ENCODE measurements at places on chromosomes 1 and 21.

DNA sequence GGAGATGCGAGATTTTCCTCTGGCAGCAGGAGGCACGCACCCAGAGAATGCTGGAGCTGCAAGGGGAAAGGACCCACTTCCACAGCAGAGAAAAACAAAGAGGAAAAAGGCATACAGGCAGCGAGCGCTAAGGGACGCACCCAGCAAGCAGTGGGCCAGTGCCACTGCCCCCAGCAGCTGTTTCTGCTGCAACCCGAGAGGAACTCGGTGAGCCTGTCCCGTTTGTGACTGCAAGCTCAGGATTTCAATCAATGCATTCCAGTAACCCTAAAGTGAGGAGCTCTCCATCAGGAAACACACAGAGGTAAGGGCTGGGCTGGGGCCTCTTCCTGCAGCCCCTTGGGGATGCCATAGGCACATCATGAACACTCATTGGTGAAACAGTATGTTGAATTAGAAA, 58.7 kb downstream of the ACP6 start:
- no peak for DNase-seq

DNA sequence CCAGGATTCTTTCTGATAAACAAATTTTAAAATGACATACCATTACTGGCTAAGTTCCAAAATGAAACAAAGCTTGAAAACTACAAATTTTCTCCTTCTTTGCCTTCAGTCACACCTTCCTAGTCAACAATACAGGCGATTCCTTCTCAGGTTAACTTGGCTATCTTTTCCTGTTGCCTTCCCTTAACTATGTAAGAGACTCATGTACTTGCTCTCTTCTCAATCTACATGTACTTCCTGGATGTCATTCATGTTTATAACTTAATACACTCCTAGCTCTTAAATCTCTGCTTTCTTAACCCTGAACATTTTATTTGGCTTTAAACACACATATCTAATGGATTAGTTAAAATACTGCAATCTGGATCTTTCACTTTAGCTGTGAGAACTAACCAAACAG, 97.0 kb downstream of the COQ8A start:
- no peak for DNase-seq

DNA sequence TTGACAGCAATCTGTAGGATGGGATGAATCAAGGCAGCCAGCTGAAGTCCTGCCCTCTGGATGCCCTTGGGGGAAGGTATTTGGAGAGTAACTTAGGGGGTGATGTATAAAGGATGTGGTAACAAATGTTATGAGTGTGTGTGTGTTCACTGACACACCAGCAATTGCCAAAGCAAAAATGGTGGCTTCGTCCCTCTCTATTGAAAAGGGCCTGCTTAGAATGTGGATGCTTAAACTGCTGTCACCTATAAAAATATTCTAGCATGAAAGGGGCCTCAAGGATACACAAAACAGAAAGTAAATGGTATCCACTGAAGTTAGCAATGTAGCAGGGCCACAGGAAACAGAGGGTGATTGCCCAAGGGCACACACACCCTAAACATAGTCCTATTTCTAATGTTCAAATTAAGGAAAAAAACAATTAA, 15.1 kb upstream of the AIM2 start:
- DNase-seq, result no peak

DNA sequence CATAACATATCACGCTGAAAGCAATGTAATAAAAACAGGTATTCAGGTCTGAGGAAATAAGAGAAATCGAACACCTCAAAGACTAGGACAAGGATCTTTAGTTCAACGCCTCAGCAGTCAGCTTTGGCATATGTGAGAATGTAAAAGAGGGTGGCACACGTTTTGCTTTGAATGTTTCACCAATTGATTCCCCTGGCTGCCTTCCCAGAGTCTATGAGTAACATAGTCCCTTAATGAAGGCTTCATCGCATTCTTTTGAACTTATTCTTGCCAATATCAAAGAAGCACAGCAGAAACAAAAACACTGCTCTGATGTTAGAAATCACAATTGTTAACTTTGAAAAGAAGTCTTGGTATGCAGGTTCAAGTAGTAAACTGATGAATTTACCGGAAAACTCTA, 764.8 kb downstream of the ADGRL2 start:
- DNase-seq, result no peak

DNA sequence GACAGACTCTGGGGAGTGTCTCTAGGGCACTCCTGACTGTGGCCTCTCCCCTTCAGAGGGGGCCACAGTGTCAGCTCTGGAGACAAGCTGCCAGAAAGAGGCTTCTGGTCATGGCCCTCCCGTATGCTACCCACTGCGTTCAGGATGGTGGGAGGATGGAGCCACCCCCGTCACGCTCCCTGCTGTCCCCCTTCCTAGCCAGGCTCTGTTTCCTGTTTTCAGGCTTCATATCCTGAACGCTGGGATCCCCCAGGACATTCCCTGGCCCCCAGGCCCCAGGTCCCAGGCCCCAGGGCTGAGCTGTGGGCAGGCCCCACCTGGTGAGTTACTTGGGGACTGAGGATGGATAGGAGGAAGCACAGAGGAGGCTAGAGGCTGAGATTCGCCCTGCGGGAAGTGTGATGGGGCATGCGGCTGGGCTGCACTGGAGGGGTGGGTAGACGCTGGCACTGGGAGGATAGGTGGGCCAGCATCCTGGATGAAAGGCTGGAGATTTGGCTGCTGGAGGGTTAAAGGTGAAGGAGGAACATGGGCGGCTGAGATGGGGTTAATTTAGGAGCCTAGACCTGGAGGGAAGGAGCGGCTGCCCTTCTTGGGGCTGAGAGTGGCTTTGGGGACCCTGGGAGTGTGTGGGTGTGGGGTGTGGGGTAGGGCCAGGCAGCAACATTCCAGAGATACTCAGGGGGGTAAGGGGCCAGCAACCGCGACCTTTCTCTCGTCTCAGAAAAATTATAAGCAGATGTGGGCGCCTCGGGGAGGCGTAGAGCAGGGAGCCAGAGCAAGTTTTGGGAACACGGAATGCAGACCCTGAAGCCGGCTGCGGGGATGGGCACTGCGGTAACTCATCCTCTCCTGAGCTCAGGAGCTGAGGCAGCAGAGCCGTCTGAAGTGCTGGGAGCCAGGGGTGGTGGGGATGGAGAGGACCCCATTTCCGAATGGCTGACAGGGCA, 8.7 kb downstream of the PEAR1 start:
- DNase-seq, result no peak

DNA sequence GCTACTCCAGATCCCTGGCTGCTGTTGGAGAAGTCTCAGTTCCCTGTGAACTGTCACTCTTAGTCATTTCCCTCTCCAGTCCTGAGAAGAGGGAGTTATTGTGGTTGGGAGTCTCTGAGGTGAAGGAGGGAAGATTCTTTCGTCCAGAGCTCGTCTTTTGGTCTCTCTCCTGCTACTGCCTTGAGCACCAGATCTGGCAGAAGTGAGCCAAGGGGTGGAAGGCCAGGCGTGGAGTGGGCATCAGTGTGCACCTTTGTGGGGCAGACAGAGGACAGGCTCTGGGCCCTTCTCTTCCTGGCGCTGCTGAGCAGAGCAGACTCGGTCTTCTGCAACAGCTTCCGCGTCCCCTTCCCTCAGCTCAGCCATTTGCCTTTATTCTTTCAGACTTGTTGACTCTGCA, 19.1 kb downstream of the CLCN6 start:
- DNase-seq, result no peak

DNA sequence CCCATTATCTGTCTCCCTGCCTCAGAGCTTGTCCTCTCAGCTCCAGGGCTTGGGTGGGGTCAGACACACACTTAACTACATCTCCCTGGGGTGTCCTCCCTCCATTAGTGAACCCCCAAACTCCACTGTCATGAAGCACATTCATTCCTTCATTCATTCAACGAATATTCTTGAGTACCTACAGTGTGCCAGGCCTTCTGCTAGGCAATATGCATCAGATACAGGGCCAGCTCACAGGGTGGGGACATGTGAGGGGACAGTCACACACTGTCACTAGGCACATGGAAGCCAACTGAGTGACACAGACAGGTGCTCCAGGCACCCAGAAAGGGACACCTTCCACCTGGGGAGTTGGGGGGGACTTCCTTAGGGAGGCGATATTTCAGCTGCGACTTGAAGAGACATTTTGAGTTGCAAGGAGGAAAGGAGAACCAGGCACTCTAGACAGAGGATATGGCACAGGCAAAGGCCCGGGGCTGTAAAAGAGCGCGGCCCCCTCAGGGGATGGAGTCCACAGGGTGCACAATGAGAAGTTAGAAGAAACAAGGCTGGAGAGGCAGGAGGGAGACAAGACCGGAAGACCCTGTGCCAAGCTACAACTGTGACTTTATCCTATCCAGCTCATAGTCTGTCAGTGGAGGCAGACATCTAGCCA, 8.7 kb upstream of the S100A8 start:
- DNase-seq, result no peak

DNA sequence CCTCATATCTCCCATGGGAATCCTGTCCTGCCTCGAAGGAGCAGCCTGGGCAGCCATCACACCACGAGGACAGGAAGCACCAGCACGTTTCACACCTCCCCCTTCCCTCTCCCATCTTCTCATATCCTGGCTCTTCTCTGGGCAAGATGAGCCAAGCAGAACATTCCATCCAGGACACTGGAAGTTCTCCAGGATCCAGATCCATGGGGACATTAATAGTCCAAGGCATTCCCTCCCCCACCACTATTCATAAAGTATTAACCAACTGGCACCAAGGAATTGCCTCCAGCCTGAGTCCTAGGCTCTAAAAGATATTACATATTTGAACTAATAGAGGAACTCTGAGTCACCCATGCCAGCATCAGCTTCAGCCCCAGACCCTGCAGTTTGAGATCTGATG, 8.7 kb downstream of the SLAMF8 start:
- DNase-seq, result no peak

- no peak for DNase-seq
These were observed 69.0 kb upstream of the KRTAP19-8 start for GRCh38 chr21:31107176-31107785.

DNA sequence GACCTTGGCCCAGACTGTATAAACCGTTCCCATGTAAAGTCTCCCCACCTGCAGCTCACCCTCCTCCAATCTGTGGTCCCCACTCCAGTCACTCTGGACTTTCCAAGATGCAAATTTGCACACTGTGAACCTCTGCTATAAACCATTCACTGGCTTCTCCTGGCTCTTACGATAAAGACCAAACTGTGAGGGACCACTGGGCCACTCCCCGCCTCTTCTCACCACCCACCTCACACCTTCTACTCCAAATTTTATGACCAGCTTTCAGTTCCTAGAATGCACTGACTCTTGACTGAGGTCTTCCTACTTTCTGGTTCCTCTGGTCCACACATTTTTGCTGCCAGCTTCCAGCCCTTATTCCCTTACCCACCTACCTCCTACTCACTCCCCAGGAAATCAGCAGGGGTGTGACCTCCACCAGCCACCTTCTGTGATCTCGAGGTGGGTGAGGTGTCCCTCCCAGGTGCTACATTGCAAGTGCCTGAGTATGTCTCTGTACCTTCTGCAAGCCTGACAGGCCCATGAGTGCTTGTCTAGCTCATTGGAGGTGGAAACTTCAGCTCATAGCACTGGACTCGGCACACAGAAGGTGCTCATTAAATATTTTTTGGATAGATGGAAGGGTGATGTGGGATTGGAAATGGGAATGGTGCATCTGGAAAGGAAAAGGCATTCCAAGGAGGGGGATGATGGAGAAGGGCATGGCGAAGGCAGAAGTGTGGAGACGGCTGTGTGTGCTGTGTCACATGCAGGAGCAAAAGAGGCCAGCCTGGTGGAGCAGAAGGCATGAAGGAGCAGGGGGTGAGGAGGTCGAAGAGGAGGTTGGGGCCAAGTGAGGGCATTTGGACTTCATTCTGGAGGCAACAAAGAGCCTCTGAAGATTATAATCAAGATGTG, 15.6 kb upstream of the CSF1 start:
- no peak for DNase-seq

GRCh38 chr1:63261736-63262458, 60.5 kb upstream of the FOXD3 start:
- no peak for DNase-seq

DNA sequence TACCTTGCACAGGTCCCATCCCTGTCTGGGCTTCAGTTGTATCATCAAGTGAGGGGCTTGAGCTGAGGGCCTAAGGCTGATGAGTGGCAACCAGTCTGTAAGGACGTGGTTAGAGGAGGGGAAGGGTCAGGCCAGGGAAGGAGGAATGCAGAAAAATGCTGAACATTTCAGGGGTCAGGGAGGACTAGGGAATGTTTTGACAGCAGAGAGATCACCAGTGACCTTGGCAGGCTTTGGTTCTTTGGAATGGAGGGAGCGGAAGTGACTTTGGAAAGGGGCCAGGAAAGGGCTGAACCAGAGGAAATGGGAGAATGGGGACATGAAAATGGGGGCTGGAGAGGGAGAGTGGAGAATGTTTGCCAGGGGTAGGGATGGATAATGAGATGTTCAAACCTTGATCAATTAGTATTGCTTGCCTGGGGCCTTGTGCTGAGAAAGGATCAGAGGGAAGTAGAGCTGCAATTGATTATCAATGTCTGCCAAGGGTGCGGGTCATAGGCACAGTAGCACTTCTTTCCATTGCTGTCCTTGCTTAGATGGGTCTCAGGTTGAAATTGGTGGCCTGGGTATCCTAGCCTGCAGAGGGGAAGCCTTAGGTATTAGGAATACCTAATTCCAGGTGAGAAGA, 7.4 kb downstream of the LDLRAP1 start:
- DNase-seq, result no peak

GRCh38 chr1:151986501-151987190, 7.0 kb downstream of the S100A10 start:
- no peak for DNase-seq

DNA sequence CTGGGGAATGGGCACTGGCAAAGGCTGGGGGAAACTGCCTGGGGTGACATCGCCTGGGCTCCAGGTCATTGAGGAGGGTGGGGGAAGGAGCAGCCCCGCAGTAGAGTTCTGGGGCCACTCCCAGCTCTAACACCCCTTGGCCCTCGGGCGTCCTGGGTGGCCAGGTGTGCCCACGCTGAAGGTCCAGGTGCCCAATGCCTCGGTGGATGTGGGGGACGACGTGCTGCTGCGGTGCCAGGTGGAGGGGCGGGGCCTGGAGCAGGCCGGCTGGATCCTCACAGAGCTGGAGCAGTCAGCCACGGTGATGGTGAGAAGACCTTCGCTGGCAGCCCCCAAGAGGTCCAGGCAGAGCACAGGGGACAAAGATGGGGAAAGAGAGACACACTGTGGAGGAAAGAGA, 7.7 kb downstream of the NTRK1 start:
- no peak for DNase-seq

DNA sequence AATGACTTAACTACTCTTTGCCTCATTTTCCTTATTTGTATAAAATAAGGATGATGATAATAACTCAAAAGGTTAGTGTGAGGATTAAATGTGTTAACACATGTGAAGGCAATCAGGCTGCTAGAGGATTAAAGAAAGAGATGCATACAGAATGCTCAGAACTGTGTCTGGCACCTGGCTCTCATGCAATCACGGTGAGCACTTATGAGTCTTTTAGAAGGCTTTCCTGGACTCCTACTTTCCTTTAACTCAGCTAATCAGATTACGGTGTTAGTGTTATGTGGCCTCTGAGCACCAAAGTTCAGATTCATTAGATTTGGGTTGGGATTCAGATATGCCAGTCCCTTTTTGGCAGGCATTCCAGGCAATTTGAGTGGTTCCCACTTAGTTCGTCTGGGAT, 311.6 kb upstream of the USP24 start:
- no peak for DNase-seq

- no peak for DNase-seq
These were observed 37.5 kb downstream of the C1orf141 start for GRCh38 chr1:67097305-67097704.
